ENCODE measurements at places on chromosomes 16 and 17.

DNA sequence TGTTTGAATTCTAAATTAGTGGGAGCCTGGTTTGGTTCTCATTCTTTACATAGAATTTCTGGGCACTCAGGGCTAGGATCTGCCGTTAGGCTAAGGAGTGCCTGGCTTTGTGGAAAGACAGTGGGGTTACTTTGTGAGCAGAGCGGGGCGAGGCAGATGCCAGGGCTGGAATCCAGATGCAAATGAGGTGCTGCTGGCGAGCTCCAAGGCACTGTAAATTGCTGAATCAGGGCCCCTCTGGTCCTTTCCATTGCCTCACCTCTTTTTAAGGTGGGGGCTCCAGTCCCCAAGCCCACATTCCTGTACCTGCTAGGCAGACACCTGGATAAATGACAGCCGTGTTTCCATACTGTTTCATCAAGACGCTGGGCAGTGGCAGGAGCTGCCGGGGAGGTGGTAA is 33.8 kb downstream of the PIPOX start:
- DNase-seq: peak; percentile 41

DNA sequence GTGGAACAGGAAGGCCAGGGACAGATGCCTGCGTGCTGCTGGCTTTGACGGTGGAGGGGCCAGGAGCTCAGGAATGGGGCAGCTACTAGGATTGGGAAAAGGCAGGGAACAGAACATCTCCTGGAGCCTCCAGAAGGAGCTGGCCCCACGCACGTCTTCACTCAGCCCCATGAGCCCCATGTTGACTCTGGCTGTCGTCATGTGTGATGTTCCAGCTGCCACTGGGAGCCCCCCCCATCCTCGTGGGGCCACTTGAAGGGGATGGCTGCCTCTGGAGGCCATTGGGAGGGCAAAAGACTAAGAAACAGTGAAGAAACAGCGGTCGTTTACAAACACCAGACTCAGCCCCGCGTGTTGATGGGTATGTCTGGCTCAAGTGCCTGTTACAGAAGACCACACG is 18.5 kb upstream of the APRT start:
- no peak for DNase-seq

GRCh38 chr17:59756236-59756818 is 48.9 kb downstream of the VMP1 start:
- no peak for DNase-seq

GRCh38 chr16:86101897-86102157 is 202.9 kb downstream of the IRF8 start:
- no peak for DNase-seq

All from WTC11 (cell line).